ENCODE measurements at places on chromosomes 11 and 22.

DNA sequence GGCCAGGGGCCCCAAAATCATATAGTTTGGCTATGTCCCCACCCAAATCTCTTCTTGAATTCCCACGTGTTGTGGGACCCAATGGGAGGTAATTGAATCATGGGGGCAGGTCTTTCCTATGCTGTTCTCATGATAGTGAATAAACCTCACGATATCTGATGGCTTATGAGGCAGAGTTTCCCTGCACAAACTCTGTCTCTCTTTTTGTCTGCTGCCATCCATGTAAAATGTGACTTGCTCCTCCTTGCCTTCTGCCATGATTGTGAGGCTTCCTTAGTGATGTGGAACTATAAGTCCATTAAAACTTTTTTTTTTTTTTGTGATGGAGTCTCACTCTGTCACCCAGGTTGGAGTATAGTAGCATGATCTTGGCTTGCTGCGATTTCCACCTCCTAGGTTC, 14.4 kb downstream of the DIXDC1 start:
- no peak for DNase-seq

GRCh38 chr11:35144136-35144741, 5.3 kb downstream of the CD44 start:
- DNase-seq = no peak

DNA sequence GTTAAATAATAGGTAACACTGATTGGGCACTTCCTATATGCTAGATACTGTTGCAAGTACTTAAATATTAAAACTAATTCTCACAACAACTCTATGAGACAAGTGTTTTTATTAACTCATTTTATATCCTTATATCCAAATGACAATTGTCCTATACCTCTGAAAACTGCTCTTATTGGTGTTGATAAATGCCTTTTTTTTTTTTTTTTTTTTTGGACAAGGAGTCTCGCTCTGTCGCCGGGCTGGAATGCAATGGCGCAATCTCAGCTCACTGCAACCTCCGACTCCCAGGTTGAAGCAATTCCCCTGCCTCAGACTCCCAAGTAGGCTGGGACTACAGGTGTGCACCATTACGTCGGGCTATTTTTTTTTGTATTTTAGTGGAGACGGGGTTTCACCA, 41.6 kb downstream of the MRTFA start:
- DNase-seq = no peak

DNA sequence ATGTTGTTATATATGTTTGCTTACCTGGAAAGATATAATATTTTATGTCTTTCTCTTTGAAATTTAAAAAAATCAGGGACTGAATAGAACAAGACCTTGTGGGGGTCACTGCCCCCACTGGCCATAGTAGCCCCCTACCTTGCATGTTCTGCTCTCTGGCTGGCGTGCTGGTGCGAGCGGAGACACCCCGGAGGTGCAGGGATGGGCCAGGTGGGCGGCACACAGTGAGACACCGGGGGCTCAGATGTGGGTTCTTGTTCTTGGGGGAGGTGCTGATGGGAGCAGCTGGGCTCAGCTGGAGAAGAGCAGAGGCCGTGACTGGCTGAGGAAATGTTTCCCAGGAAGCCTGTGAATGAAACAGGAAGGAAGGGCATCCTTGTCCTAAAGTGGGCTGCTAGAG, 20.2 kb downstream of the GAB4 start:
- no peak for DNase-seq

DNA sequence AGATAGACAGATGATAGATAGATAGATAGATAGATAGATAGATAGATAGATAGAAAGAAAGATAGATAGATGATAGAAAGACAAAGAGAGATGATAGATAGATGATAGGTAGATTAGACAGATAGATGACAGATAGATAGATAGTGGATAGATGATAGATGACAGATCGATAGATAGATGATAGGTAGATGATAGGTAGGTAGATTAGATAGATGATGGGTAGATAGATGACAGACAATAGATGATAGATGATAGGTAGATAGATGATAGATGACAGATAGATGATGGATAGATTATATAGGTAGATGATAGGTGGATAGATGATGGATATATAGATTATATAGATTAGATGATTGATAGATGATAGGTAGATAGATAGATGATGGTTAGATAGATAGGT, 4.3 kb downstream of the LZTR1 start:
- DNase-seq = no peak

DNA sequence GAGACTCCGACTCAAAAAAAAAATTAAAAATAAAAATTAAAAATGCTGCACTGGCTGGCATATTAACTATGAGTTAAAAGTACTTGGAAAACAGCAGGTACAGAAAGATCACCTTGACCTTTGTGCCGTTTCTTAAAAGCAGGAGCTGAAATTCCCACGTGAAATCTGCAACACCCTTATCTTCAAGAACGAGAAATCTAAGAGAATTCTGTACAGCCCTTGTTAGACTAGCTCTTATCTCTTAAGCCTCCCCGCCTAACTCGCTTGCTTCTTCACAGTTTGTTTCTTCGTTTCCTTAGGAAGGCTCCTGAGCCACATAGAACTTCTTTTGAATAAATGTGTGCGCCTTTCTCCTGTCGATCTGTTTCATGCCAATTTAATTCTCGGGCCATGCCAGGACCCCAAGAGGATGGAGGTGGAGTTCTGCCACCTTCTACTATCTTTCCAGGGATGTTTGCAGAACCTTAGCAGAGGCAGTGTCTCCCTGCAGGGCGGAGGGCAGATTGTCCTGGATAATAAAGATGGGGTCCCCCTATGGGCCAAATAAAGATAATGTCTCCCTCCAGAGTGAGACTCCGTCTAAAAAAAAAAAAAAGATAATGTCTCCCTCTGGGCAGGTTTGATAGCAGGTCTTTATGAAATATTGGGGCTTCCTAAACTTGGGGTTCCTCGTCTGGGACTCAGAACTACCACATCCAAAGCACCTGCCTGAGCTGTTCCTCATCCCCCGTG, 27.4 kb upstream of the SYT8 start:
- DNase-seq = no peak

DNA sequence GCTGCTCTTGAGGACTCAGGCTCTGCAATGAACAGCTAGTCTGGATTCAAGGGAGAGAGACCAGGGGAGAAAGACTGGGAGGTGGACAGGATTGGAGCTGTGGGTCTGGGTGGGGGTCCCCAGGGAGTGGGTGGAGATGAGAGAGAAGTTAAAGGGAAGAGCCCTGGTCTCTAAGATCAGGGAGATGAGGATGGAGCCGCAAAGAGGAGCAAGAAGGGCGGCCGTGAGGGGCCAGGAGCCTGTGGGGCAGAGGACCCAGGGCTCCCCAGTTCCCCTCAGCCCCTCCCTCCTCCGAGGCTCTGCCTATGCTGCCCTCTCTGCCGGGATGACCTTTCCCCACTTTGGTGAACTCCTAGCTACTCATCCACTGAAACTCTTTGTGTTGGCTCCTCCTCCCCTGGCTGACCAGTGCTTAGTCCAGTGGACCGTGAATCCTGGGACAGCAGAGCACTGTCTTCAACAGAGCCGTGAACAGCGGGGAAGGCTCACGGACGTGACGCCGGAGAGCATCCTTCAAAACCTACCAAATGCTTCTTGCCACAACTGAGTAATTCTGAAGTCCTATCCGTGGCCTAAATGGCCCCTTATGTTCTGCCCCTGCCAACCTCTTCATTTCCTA, 16.4 kb upstream of the RFPL3 start:
- no peak for DNase-seq

GRCh38 chr22:41898645-41899044, 16.2 kb downstream of the SHISA8 start:
- DNase-seq = no peak

DNA sequence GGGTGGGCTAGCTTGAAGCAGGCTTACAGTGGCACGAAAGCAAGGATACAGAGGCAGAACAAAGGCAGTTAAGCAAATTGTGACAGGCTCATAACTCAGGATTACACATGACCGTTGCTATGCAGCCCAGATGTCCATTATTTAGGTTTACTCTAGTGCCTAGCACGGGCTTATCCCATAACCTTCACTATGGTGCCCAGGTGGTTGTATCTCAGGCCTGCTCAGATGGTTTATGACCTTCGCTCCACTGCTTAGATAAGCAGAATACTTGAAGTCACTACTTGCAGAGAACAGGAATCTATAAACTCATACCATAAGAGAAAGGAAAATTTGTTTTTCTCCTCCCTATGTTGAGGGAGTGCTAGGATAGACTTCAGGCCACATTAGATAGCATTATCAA, 9.0 kb downstream of the OR6M1 start:
- no peak for DNase-seq

DNA sequence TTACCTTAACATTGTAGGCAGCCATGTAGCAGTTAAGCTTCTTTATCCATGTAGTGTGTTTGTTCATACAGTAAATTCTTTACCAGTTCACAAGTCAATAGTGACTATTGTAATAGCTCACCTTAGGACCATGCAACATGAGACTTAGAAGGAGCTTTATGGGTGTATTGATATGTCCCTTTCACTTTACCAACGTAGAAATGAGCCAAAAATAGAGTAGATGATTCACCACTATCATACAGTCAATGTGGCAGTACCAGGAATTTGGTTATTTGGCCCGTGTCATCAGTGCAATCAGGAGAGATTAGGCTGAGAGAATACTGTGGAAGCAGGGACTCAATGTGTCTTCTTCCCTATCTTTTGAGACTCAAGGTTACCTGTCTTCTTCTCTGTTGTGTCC, 4.7 kb downstream of the ZDHHC13 start:
- no peak for DNase-seq

DNA sequence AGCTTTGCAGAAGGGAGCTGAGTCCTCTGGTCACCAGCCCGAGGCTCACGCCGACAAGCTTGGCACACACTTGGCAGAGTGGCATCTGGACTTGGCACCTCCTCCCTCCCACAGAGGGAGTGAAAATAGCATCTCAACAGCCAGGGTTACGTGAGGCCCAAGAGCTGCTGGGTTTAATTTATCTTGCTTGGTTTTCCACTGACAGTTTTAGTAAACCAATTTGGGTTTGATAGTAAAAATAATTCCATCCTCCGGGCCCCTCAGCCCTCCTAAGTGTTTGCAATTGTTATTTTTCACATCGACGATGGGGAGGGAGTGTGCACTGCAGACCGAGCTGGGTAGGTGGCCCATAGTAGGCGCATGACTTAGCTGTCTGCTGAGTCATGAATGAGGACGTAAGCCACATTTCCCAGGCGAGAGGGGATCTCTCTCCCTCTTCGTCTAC, 107.6 kb upstream of the ASPHD2 start:
- DNase-seq = peak; percentile 56

DNA sequence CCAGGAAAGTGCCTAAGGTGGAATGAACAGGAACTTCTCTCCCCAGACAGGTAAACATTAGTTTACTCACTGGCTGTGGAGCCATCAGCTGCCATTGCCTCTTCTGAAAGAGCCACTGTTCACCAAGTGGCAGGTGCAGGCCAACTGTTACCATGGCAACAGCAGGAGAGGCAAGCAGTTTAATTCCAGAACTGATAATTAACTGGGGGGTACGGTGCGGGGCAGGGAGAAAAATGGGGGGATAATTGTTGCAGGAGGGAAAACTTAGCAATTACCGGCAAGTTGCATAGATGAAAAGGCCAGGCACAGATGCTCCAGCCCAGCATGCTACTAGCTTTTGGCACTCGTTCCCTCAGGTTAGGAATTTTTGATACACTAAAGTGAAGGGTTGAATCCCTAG, 85.1 kb downstream of the TRIM44 start:
- peak; percentile 54 for DNase-seq

- DNase-seq = peak; percentile 98
Measured at GRCh38 chr11:83193315-83194280, at the start of gene ANKRD42. Gene ANKRD42 (plus strand): TSS chr11:83193712. CDS start chr11:83194671, 959 bp downstream.

- DNase-seq = no peak
Measured at GRCh38 chr11:24511511-24511910, 14.7 kb downstream of the LUZP2 start.

DNA sequence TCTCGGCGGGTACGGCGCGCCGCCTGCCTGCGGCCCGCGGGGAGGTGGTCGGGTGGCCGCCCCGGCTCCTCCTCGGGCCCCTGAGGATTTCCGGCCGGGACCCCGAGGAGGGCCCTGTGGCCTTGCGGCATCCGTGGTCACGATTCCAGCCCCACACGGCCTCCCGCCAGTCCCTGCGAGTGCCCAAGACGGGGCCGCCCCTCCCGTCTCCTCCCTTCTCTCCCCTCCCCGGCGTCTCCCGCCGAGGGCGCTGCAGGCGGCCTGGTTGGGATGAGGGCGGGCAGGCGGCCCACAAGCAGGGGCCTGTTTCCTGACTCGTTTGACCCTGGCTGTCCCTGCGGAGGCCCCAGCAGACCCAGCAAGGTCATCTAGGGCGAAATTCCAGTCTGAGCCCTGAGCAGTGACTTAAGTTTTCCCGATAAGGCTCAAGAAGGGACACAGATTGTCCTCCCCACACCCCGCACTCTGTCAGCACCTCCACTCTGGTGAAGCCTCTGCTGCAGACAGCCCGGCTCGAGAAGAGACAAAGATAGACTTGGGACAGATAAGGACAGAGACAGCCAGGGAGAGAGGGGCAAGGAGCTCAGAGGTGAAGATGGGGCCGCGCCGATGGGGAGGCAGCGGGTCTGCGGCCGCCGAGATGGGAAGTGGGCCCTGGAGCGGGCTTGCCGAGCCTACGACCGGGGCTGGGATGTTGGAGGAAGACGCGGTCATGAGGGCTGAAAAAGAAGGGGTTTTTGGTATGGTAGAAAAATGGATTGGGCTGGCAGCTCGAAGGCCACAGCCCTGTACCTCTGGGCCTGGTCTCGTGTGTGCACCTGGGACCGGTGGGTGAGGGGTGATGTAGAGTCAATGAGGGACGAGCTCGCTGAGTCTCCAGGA, 95.0 kb downstream of the SWAP70 start:
- DNase-seq = peak; percentile 64

DNA sequence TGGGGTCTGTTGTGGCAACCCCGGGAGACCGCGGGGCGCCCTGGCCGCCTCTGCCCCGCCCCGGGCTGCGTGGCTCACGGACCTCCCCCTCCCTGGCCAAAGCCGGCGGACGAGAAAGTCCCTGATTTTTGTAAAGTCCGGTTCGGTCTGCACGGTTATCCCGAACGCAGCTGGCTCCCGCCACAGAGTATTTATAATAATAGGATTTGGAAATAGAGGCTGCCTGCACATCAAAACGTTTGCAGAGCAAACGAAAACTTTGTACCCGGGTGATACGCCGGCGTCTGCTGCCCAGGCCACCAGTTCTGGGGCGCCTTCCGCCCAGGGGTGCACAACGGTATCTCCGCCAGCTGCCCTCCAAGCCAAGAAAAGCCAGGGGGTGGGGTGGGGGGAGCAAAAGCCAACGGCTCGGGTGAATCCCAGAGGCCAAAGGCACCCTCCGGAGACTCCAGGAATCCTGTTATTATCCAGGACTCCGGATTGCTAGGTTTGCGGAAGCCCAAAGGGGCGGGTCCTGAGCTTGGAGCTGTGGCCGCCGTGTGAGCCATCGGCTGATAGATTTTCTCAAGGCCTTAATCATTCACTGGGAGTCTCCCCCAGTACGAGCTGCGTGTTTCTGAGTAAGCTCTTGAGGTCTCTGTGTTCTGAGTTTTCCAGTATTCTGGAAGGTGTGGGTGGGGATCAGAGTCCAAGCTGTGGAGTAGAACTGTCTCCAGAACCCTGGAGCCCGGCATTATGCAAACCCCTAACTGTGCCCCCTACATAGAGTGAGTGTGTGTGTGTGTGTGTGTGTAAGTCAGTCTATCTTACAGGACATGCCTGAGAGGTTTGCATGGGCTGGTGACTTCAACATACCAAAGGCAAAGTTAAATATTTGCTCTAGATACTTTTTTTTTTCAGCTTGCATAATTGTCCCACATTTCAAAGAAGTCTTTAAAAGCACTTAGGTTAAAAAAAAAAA, 673 bp upstream of the SHANK2 start:
- no peak for DNase-seq

- DNase-seq = no peak
Measured at GRCh38 chr11:65384301-65384889, 1.9 kb upstream of the SLC25A45 start.

GRCh38 chr11:120467627-120468026, 43.9 kb upstream of the GRIK4 start:
- no peak for DNase-seq
